Right ventricle myocardium superior (tissue), 1 donor: ENCODE measurements at places on chromosomes 6 and 20. TPM values are rescaled to one million over a fixed set of nuclear protein-coding genes. Genes with fewer than 3 reads are reported as not detected.

MOXD1 gene
- 2.2 TPM for total RNA-seq

RAET1G gene
- total RNA-seq, result not detected

GFOD1 gene
- 46.2 TPM for total RNA-seq

BHLHE23 gene
- not detected for total RNA-seq

SLC24A3 gene
- total RNA-seq, result 0.62 TPM

PKIB gene
- total RNA-seq, result 0.22 TPM

SGK2 gene
- 0.38 TPM for total RNA-seq
